ENCODE measurements at places on chromosomes 2 and 18.

- no peak for DNase-seq
Measured at GRCh38 chr18:46712406-46712805, 44.4 kb downstream of the ST8SIA5 start.

DNA sequence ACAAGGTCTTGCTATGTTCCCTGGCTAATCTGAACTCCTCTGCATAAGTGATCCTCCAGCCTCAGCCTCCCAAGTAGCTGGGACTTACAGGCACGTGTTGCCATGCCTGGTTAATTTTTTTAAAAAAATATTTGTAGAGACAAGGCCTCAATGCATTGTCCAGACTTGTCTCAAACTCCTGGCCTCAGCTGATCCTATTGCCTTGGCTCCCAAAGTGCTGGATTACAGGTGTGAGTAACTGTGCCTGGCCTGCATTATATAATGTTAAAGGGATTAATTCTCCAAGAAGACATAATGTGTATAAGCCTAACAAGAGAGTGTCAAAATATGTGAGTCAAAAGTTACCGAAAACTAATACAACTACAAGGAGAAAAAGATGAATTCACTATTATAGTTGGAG lies 32.2 kb downstream of the BUB1 start:
- no peak for DNase-seq

- no peak for DNase-seq
Measured at GRCh38 chr2:177989029-177989885, 83.3 kb downstream of the PDE11A start.

- no peak for DNase-seq
Measured at GRCh38 chr2:45009928-45010701, 863 bp upstream of the SIX2 start.
